ENCODE measurements at places on chromosomes 2 and 18. TPM values are rescaled to one million over a fixed set of nuclear protein-coding genes. Genes with fewer than 3 reads are reported as not detected.

The SLC8A1 gene
- total RNA-seq = 109 TPM

The CXCR4 gene
- total RNA-seq = under 0.01 TPM

The TXNDC2 gene
- not detected for total RNA-seq

The DLX1 gene
- total RNA-seq = not detected

The CHRND gene
- total RNA-seq = not detected

The CMPK2 gene
- total RNA-seq = 0.26 TPM

The RAB17 gene
- total RNA-seq = 0.26 TPM

The TMEM169 gene
- total RNA-seq = 0.26 TPM

The CABYR gene
- total RNA-seq = 5.6 TPM

The WIPF1 gene
- 5.6 TPM for total RNA-seq

The UGT1A5 gene
- not detected for total RNA-seq

The HTR2B gene
- total RNA-seq = 92.5 TPM

The SULT1C4 gene
- 0.26 TPM for total RNA-seq

The SLC40A1 gene
- total RNA-seq = 97.4 TPM

The ANKRD30B gene
- total RNA-seq = under 0.01 TPM

The FOXD4L1 gene
- total RNA-seq = 0.17 TPM

The PSMD14 gene
- 57.0 TPM for total RNA-seq

The WDFY1 gene
- total RNA-seq = 156 TPM

The NBAS gene
- 124 TPM for total RNA-seq

The GAL3ST2 gene
- total RNA-seq = not detected

The ATOH8 gene
- 19.0 TPM for total RNA-seq

The AFF3 gene
- total RNA-seq = 0.50 TPM

The CD226 gene
- total RNA-seq = 0.33 TPM

The LIMS2 gene
- 0.51 TPM for total RNA-seq

The TEX51 gene
- total RNA-seq = not detected

The NTSR2 gene
- total RNA-seq = under 0.01 TPM

The SERPINB10 gene
- total RNA-seq = not detected

The FLACC1 gene
- total RNA-seq = 1.3 TPM

The TPO gene
- total RNA-seq = not detected

The PSMA8 gene
- not detected for total RNA-seq

The TFCP2L1 gene
- total RNA-seq = not detected

The KIAA2012 gene
- under 0.01 TPM for total RNA-seq

The SCN7A gene
- total RNA-seq = 23.6 TPM

The MYOM1 gene
- total RNA-seq = 0.26 TPM

The CRYGD gene
- not detected for total RNA-seq

The GRB14 gene
- total RNA-seq = 0.26 TPM

The LYG1 gene
- total RNA-seq = 0.50 TPM

The ZSWIM2 gene
- under 0.01 TPM for total RNA-seq

The RABL2A gene
- 6.9 TPM for total RNA-seq

The GNAL gene
- 0.77 TPM for total RNA-seq

The CSRNP3 gene
- total RNA-seq = 0.66 TPM

The BOK gene
- 42.4 TPM for total RNA-seq

The RSAD2 gene
- 1.7 TPM for total RNA-seq
